Forelimb muscle (tissue), 1 donor: ENCODE measurements at places on chromosomes 12 and 14.

- DNase-seq: no peak
Measured at GRCh38 chr12:105706973-105707334, 376.5 kb downstream of the C12orf75 start.

DNA sequence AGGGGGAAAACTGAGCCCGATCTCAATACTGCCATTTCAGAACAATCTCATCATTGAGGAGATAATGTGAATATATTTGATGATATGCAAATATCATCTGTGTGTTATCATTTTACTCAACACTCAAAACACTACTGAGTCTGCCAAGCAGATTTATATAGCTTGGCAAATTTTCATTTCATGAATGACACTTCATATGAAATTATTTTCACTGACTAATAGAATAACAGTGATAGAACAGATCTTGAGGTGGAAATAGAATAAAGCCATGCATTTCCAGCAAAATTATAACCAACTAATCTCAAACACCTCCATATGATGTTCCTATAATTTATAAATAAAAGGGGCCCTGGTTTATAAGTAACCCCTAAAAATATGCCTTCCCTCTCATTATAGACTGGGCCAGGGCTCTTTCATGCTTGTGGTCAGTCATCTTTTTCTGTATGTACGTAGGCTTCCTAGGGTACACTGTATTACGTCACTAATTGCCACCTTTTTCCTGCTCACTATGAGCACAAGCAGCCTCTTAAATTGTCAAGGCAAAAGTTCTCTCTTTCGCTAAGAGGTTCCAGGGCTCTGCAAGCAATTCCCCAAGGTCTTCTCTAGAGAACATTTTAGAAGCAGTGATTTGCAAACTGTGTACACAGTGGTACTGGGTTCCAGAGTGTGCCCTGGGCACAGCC, 197.1 kb upstream of the FOXN3 start:
- no peak for DNase-seq

DNA sequence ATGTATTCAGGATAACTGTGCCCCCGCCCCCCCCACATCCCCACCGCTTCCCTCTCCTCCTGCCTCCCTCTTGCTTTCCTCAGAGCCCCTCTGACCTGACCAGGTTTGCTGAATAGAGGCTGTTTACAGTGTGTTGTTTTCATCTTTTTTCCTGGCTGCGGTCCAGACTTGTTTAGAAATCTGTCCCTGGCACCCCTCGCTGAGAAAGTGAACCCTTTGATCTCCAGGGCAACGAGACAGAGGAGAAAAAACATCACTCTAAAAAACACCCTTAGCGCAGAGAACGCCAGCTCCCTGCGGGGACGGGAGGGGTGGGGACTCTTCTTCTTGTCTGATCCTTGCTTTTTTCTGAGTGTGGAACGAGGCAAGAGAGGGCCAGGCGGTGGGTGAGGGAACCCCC, 22.5 kb downstream of the SDS start:
- DNase-seq: no peak

DNA sequence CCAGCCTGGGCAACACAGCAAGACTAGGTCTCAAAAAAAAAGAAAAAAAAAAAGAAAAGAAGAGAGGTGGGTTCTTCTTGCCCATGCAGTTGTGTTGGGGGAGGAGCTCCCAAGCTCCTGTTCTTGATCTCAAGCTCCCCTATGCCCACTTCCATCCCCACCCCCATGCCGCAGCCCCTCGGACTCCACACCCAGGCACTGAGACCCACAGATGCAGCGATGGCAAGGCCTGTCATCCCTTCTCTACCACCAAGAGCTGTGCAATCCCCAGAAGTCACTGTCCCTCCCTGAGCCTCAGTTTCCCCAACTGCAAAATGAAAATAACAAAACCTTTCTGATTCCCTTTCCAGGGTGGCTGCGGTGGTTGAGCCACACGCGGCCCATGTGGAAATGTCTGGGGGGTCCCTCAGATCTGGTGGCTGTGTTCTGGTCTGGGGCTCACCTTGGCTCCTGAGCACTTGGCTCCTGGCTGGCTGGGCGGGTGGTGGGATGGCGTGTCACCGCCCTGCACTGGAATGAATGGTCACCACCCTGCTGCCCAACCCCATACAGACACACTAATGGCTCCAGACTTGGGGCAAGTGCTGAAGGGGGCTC, 22.6 kb upstream of the KIF26A start:
- DNase-seq: no peak

GRCh38 chr14:101960225-101960624, 4.1 kb upstream of the DYNC1H1 start:
- no peak for DNase-seq

DNA sequence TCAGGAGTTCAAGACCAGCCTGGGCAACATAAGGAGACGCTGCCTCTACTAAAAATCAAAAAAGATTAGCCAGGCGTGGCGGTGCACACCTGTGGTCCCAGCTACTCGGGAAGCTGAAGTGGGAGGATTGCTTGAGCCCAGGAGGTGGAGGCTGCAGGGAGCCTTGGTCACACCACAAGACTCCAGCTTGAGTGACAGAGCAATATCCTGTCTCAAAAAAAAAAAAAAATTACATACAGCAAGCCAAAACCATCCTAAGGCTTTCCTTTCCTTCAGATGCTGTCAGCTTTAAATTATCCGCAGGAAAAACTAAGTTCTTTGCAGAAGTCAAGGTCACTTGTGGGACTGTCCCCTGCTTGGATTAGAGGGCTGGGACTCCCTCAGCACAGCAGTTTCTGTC, 1.3 kb downstream of the CS start:
- no peak for DNase-seq
